ENCODE measurements at places on chromosomes 13 and 19.

DNA sequence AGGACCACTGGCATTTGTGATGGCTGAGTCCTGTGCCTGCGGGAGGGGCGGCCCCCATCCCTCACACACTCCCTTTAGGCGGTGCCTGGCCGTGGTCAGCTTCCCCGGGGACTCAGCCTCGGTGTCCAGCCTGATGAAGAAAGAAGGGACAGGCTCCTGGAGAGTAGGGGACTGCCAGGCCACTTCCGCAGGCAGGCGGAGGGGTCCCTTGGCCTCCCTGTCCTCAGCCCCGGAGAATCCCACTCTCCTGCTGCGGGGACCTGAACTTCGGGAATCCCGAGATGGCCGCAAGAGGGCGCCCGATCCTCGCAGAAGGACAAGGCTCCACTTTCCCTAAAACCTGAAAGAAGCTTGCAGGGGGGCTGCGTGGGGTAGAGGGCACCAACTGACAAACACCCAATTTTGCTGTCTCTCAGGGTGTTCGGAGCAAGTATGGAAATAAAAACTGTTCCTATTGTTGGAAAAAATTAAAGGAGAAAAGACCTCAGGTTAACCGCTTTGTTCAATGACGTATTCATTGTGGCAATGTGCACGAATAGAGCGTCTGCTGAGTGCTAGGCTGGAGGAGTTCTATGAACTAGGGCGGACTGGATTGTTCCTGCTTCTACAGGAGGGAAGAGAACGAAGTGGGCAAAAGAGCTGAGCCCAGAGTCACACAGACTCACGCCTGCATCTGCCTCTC lies 297.3 kb downstream of the ZNF536 start:
- peak; percentile 36 for DNase-seq

DNA sequence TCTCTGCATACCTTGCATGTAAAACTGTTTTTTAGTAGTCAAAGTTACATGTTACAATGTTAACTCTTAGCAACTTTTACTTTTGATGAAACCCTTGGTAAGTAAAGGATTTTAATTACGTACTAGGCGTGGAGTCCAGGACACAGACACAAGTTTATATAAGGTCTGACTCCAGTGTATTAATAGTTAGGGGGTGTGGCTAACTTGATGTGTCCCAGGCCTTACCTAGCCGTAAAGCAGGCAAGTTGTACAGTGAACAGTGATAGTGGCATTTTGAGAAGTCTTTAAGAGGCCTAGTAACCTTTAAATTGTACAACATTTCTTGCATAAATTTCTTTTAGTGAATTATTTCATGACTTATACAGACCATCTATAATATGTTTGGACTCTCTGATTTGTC lies 5.9 kb downstream of the ZNF714 start:
- DNase-seq: no peak

DNA sequence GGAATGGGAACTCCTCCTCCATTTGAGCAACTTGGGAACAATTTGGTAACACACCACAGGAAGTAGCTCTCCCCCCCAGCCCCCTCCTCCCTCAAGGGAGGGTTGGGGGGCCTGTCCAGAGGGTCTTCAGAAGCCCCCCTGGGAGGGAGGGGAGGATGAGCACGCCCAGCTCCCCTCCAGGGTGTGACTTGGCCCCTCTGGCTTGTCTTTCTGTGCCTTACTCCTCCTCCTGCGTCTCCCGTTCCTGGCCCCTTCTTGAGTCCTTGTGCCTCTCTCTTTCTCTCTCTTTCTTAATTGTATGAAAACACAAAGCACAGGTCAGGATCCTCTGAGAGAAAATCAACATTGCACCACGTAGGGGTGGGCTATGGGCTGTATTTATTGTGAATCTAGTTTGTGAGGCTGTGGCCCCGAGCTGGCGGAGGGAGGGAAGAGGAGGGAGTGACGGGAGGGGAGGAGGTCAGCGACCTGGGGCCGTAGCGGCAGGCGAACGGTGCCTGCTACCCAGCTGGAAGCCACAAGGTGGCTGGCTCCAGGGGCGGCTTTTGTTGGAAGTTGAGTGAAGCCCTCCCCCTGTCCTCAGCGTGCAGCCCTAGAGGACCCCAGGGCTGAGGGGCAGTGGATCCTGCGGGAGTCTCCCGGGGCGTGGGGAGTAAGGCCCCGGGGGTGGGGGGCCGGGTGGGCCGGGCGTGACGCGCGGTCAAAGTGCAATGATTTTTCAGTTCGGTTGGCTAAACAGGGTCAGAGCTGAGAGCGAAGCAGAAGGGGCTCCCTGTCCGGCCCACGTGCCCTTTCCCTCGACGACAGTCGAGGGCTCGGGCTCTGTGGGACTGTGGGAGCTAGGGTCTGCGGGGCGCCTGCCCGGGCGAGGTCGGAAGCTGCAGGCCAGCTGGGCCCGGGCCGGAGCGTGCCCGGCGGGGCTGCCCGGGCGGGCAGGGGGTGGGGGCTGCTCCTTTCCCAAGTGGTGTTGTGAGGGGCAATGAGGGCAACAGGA lies 6.4 kb downstream of the LYL1 start:
- DNase-seq: peak; percentile 77

DNA sequence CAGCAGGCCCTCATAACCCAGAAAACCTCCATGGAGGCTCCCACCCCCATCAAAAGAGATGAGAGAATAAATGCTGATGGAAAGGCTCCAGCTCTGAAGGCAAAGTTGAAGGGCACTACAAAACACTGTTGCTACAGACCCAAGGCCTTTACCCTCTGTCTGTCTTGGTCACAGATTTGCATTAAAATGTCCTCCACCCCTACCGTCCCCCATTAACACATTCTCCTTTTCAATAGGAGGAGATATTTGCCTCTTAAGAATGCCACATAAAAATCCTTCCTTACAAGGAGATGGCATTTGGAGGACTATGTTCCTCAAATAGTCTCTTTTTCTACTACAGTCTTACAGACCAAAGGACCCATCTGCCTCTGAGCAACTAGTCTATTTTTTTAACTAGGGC lies 361.5 kb downstream of the ENOX1 start:
- DNase-seq: no peak

DNA sequence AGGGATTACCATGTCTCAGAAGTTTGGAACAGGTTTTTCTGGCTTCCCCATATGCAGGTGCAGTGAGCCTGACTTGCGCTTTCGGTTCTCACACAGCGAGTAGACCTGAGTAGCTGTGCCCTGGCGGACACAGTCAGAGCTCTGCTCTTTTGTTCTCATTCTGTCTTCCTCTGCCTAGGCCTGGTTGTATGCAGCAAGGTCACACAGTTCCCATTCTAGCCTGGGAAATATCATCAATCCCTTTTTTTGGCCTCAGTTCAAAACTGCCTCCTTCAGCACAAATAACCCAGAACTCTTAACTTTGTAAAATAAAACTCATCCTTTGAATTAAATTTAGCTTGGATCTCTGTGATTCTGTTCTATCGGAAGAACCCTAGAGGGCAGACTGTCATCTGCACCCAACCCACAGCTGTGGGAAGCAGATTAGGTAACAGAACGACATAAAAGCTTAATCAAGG lies 10.2 kb downstream of the OXGR1 start:
- DNase-seq: no peak

- no peak for DNase-seq
Observed at GRCh38 chr13:111912453-111912866, 154.5 kb upstream of the SOX1 start.

DNA sequence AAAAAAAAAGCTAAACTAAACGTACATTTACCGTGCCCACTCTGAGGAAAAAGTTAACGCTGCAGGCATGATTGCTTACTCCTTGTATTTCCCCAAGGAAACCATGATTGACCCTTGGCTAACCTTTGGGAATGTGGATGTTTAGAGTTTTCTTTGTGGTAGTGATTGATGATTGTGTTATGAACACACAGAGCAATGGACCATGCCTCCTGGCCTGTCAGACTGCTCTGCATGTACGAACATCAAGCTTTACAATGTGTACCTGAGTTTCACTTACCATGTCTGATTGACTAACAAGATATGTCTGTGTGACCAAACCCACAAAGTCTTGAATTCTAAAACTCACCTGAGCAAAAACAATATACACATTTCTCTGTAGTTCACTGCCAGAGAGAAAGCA lies 35.1 kb downstream of the MYCBP2 start:
- no peak for DNase-seq

DNA sequence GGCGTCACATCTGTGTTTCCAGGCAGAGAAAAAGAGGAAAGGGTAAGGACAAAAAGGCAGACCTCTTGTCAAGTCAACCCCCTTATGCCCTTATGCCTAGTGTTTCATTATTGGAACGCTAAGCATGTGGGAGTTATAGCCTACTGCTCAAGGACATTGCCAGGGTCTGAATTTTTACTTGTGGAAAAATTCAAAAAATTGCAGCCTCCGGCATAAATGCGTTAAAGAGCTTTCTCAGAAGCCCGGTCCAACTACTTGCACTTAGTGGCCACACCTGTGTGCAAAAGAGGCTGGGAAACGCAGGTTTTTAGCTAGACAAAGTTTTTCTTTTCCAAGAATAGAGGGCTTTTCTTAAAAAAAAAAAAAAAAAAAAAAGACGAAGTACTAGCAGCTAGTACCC lies 139.8 kb downstream of the DPF1 start:
- no peak for DNase-seq

DNA sequence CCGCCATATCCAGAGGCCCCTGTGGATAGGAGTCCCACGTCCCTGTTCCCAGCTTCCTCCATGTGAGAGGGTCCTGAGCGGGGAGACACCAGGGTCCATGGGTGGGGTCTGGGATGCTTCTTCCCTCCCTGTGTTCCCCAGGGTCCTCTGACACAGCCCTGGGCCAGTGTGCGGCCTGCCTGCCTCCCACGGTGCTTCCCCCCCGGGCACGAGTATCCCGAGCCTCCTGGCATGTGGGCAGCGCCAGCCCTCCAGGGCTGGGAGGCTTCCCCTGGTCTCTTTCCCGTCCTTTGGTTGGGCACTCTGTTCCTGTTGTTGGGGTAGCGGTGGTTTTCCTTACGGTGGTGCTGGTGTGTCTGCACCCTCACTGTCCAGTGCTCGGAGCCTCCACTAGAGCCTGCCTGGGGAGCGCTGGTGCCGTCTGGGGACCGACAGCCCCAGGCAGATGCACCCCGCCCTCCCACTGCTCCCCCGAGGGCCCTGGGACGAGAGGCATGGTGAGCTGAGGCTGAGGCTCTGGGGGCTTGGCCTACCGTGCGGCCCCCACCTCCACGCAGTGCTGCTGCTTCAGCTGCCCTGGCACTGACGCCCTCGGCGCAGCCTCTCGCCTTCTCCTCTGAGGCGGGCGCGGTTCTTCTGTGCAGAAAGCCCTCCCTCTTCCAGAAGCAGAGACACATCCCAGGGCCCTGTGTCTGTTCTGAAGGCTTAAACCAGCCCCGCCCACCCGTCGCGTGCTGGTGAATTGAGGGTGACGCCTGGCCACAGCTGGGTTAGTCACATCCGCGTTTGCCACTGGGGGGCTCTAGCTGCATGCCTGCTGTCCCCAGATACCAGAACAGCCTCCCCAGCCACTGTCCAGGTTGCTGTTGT lies 27.9 kb downstream of the PLEKHJ1 start:
- DNase-seq: no peak

GRCh38 chr13:43000676-43001075 lies 8.6 kb upstream of the EPSTI1 start:
- no peak for DNase-seq

- DNase-seq: peak; percentile 35
Observed at GRCh38 chr19:55304279-55304978, 20.6 kb downstream of the BRSK1 start.

DNA sequence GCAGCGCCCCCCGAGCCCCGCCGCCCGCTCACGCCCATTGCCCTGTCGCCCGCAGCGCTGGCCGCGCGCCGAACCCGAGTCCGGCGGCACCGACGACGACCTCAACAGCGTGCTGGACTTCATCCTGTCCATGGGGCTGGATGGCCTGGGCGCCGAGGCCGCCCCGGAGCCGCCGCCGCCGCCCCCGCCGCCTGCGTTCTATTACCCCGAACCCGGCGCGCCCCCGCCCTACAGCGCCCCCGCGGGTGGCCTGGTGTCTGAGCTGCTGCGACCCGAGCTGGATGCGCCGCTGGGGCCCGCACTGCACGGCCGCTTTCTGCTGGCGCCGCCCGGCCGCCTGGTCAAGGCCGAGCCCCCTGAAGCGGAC lies 518 bp downstream of the KLF2 start:
- no peak for DNase-seq
